ENCODE measurements at places on chromosomes 13 and 19.

- no peak for DNase-seq
These were observed 215.1 kb downstream of the PCDH17 start for GRCh38 chr13:57846600-57847173.

- no peak for DNase-seq
These were observed 61.0 kb downstream of the SHISA2 start for GRCh38 chr13:25990801-25991200.

DNA sequence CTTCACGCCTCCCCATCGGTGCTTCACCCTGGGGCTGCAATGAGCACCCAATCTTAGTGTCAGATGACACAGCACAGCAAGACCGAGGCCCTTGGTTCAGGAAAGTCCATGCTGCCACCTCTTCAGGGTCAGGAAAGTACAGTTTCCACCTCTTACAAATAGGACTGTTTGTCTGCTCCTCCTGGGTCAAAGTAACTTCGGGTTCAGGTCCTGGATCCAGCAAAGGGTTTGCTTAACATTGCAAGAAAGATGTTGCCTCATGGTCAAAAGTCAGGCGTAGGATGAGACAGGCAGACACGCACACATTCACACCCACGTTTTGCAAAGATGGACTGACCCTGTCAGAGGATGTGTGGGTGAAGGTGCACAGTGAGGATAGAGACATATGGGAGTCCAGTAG lies 1.6 kb upstream of the CYP2B6 start:
- no peak for DNase-seq

DNA sequence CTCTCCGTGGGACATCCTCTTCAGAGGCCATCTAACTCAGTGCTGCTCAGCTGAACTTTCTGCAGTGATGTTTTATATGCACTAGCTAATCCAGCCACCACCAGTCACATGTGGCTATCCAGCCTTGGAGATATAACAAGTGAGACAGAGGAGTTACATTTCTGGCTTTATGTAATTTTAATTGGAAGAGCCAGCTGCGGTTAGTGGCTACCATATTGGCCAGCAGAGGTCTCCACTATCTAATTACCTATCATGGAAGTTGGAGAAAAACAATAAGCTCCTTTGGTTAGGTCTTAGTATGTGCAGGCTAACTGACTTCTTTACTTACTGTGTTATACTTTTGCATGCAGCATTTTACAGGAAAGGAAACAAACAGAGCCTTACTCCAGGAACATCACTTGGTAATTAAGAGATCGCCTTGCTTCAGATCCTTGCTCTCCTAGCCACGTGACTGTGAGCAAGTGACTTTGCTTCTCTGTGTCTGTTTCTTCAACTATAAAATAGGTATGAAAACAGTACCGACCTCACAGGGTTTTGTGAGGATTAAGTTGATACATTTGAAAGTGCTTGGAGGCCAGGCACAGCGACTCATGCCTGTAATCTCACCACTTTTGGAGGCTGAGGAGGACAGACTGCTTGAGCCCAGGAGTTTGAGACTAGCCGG lies 1.6 kb upstream of the KLK10 start:
- DNase-seq, result no peak

DNA sequence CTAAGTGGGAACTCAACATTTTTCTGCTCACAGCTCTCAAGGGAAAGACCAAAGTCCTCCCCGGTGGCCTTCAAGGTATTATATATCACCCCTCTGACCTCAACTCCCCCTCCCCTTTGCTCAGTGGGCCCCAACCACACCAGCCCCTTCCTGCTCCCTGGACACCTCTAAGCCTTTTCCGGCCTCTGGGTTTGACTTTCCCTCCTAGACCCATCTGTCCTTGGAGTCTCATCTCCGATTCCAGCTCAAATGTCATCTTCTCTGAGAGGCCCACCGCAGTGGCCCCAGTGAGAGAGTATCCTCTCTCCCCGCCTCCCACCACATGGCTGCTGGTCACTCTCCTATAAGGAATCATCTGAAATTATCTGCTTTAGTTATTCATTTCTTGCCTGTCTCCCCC lies 941 bp upstream of the UHRF1 start:
- no peak for DNase-seq

DNA sequence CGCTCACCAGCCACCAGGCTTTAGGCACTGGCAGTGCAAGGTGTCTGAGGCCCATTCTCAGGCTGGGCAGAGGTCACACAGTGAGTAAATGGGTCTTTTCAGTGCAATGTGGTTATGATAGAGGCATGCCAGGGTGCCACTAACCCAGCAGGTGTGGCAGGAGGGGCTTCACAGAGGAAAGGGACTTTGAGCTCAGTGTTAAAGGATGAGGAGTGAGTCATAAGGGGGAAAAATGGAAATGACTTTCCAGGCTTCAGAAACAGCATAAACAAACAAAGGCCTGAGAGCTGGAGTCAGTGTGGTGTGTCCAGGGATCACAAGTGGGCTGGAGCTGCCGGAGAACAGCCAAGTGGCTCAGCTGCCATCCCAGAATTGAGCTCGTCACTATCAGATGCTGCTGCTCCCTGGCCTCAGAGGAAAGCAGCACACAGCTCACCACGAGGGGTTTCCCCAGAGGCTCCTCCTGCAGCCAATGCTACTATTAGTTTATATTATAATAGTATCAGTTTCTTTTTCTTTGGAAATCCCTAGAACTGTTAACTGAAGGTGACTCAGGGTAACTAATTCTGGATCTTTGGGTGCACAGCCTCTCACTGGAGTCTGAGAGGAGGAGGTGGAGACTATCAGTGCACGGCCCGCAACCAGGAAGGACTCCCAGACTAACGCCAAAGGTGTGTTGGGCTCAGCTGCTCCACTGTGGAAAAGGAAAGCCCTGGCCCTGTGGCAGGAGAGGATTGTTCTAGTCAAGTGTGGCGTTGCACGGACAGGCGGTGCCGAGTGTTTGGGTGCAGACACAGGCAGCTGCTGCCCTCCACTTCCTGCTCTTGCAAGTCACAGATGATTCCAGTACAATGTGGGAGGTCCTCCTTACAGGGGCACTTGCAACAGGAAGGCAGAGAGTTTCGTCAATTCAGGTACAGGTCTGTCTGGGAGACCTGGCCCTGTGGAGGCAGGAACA lies 39.5 kb downstream of the DHRS12 start:
- peak; percentile 43 for DNase-seq

DNA sequence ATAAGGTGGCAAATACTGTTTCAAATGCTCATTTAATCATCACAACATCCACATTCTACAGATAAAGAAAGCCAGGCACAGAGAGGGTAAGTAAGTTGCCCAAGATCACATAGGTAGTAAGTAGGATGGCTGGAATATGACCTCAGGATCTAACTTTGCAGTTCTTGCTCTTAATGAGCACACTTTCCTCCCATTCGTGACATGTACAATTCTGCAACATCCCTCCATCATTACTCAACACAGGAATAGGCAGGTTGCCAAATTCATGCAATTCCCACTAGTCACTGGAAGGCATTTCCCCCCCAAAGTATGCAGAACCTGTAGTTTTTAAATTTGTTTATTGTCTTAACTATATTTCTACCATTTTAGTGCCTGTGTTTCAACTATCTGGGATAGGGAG lies 109.2 kb downstream of the OLFM4 start:
- no peak for DNase-seq

GRCh38 chr19:38247734-38248268 lies 8.4 kb downstream of the PPP1R14A start:
- no peak for DNase-seq

DNA sequence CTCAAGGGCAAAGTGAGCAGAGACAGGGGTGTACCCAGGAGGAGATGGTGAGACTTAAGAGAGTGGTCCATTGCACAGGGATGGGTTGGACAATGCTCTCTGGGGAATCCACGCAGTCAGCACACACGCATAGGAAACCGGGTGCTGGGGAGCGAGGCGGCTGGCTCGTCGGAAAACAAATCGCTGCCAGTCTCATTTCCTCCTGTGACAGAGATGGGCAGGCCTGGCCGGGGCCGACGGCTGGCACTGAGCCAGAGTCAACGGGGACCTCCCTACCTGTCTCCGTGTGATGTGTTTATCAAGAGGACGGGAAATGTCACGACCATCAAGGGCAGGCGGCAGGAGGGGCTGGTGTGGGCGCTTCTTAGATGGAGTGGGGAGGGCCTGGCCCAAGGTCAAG lies 27.3 kb downstream of the PTPRS start:
- no peak for DNase-seq

DNA sequence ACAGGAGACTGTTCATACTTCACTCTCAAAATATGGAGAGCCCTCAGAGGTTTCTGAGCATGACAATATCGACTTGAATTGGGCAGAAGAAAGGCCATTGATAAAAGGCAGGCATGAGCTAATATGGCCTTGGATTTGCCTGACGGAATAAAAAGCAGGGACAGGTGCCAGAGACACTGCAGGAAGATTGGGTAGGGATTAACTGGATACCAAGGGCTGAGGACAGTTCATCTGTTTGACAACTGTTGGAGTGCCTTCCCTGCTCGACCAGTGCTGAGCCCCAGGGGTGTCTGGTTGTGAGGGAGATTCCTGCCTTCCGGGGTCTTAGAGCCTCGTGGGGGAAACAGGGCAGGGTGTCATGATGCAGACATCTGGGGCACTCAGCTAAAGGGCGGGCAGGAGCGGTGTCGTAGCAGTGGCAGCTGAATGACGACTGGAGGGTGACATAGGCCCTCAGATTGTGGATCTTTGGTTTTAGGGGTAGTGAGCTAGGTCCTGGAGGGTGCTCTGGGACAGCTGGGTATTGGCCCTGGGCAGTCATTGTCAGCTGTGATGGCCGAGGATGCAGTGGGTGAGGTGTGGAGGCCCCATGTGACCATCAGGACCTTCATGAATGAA lies 12.3 kb downstream of the GATAD2A start:
- no peak for DNase-seq

DNA sequence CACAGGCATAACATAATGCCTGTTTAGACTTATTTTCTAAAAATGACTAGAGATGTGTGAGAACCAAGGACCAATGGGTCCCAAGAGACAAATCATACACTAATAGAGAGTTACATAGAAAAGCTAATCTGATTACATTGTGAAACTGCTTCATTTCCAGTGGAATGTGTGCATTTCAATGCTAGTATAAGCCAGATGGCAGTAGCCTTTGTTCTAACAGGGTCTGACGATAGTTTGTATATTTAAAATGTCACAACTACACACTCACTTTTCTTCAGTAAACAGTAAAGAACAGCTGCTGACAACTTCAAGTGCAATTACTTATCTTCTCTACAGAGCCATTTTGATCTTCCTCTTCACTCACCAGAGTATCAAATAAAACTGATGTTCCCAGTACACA lies 4.3 kb upstream of the SLITRK5 start:
- no peak for DNase-seq

DNA sequence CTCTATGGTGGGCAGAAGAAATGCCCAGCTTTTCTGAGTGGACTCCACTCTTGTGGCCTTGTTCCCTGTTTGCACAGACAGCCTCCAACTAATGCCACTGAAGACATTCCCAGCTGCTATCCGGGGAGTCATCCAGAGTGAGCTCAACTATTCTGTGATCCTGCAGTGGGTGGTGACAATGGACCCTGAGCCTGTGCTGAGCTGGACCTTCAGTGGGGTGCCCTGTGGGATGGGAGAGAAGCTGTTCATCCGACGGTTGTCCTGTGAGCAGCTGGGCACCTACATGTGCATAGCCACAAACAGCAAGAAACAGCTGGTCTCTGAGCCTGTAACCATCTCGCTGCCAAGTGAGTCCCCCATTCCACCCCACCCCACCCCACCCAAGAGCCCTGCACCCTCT lies 10.3 kb downstream of the IGSF23 start:
- no peak for DNase-seq

DNA sequence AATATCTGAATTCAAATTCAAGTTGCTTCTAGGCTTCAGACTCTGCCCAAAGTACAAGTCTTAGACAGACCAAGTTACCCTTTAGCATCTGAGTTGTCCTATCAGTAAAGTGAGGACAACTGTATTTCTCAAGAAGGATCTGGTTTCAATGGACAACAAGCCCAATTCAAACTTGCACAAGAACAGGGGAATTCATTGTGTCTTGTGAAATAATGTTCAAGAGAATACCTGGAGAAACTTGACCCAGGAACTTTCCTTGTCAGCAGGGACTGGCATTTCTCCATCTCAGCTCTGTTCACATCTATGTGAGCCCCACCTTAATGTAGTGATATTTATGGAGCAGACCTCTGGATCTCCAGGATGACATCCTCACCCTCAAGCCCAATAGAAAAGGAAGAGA lies 894.9 kb upstream of the SLC10A2 start:
- DNase-seq, result no peak

GRCh38 chr19:33437821-33438671 lies 64.5 kb downstream of the CEBPG start:
- DNase-seq, result no peak

DNA sequence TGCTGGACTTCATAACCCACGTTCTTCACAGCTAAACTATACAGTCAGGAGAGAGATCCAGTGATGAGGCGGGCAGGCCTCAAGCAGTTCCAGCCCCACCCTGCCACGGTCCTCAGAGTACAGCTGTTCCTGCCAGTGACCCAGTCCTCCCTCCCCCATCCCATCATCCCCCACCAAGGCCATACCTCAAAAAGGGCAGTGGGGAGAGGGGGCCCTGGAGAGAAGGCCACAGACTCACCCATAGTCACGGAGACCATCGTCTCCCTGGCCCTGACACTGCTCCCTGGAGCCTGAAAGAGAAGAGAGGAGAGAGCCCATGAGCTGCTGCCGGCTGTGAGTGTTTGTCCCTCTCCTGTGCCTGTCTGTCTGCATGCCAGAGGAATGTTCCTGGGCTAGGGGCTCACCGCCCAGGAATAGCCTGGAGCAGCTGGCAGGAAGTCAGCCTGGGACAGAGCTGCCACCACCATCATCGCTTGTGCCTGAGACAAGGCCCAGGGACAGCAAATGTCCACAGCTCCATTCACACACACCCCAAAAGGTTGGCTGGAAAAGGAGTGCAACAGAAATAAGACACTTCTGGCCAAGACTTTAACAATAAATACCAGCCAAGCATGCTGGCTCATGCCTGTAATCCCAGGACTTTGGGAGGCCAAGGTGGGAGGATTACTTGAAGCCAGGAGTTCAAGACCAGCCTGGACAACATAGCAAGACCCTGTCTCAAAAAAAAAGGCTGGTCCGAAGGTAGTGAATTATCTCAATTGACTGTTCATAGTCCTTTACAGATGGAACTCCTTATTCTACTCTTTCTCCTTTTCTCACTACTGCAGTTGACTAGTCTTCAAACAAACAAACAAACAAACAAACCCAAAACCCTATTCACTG lies 6.4 kb downstream of the C19orf47 start:
- DNase-seq, result no peak

GRCh38 chr19:1183543-1184172 lies 9.6 kb upstream of the SBNO2 start:
- DNase-seq, result no peak

DNA sequence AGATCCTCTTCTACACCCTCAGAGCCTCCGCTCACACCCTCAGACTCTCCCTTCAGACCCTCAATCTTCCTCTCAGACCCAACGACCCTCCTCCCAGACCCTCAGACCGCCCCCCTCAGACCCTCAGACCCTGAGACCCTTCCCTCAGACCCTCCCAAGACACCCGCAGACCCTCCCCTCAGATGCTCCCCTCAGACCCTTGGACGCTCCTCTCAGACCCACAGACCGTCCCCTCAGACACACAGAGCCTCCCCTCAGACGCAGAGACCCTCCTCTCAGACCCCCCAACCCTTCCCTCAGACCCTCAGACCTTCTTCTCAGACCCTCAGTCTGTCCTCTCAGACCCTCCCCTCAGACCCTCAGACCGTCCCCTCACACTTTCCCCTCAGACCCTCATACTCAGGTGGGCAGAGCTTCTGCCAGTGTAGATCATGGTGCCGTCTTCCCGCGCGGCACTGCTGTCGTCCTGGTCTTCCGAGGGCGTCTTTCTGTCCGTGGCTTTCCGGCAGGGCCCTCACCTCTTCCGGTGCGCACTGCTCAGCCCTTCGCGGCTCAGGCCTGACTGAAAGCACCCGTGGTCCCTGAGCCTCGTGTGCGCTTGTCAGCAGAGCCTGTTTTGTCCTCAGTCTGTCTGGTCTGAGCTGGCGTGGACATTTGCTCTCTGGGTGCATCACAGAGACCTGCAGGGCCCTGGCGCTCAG lies 18.9 kb upstream of the TFDP1 start:
- no peak for DNase-seq
